ENCODE measurements at places on chromosomes 3 and 15. TPM values are rescaled to one million over a fixed set of nuclear protein-coding genes. Genes with fewer than 3 reads are reported as not detected.

PLA2G4E gene
- total RNA-seq = not detected

ZNF501 gene
- 1.2 TPM for total RNA-seq

GABRR3 gene
- not detected for total RNA-seq

SCAMP5 gene
- 1.4 TPM for total RNA-seq

NPAP1 gene
- total RNA-seq = not detected

SLC15A2 gene
- 5.7 TPM for total RNA-seq

LSG1 gene
- 47.6 TPM for total RNA-seq

ADIPOQ gene
- total RNA-seq = not detected

CNTN4 gene
- not detected for total RNA-seq

TJP1 gene
- total RNA-seq = not detected

ETV5 gene
- total RNA-seq = 0.88 TPM

CLRN1 gene
- not detected for total RNA-seq

ANKRD34C gene
- not detected for total RNA-seq

BNIP2 gene
- 76.2 TPM for total RNA-seq

A4GNT gene
- not detected for total RNA-seq
